AG09319 (cell line): ENCODE measurements at places on chromosomes 6 and 20.

DNA sequence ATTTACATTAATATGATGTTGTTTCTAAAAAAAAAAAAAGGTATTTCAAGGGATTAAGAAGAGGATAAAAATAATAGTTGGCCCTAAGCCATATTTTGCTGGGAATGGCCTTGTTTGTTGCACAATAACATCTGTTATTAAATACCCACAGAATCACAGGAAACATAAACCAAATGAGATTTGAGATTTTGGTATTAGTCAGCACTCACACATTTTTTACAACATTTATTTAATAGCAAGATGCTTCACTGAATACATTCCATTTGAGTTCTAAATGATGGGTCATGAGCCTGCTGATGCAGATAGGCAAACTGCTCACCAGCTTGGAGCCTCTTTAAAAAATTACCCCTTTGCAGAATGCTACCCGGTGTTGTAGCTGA lies 92.9 kb upstream of the ENPP5 start:
- peak; percentile 82 for DNase-seq

- peak; percentile 91 for DNase-seq
These were observed 230.9 kb upstream of the SULF2 start for GRCh38 chr20:48015943-48016723.

GRCh38 chr6:5997420-5997987 lies 9.2 kb downstream of the NRN1 start:
- no peak for DNase-seq

DNA sequence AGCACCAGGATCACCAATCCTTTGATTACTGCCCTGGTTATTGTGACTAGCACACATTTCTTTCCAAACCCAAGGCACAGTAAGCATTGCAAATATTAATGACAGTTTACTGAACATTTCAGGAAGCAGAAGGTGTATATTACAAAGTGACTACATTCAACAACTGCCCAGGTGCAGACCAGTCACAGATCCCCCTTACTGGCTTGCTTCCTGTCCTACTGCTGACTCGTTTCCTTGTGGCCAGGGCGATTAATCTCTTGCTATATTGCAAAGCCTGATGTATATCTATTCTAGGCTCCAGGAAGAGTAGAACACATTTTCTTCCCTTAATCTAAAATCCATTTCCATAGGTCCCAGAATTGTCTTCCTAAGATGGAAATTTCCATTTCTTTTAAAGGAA lies 77.2 kb upstream of the EPHA7 start:
- DNase-seq: no peak

DNA sequence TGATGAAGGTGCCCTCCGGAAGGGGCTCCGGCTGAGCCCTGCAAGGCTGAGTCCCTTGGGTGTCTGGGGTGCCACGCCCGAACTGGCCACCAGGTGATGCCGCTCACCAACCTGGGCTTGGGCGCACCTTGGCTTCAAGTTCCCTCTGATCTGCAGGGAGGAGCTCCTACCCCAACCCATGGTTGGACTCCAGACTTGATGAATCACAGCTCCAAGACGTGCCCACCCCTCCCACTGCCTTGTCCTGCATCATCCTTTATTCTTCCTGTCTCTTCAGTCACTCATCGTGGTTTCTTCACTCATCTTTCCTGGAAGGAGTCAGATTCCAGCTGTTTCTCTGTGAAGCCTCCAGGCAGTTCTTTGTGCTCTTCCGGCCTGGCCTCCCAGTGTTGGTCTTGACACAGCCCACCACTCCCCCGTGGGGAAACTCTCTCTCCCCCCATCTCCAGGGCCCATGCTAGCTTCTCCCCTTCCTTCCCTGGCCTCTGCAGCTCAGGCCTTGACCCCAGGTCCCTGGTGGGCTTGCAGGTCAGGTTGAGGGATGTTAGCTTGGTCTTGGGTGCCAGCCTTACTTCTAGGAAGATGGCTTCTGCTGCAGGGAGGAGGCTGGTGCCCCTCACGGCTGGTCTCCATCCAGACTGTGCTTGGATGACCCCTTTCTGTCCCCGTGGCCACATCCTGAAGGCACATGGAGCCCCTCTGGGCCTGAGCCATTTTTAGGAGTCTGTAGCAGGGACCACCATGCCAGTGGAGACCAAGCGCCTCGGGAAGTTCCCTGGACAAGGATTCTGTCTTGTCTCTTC lies 2.6 kb upstream of the ZBP1 start:
- no peak for DNase-seq

DNA sequence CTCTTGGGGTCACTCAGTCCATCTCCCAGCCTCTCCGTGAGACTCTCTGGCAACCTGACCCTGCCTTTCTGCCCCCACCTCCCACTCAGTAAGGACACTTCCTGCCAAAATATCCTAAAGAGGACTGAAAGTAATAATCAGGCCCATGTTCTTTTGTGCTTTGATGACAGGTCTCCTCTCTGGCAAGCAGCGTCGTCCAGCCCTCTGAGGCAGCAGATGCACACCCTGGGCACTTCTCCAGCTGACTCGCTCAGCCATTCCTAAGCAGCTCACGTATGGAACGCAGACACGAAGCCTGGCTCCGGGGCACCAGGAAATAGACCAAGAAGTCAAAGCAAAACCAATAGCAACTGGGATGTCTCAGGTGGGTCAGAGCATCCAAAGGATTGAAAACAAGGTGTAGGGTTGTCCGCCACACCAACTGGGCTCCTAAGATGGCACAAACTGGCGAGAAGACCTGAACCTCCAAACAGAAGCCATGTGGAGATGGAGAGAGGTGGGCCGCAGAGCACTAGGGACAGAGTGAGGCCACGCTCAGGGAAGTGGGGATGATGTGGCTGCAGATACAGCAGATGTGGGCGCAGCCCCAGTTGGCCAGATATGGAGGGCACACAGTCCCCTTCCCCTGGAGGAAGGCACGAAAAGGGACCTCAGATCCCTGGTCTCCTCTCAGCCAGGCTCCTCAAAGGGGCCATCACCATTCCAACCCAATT lies 99.3 kb downstream of the PRND start:
- peak; percentile 57 for DNase-seq

DNA sequence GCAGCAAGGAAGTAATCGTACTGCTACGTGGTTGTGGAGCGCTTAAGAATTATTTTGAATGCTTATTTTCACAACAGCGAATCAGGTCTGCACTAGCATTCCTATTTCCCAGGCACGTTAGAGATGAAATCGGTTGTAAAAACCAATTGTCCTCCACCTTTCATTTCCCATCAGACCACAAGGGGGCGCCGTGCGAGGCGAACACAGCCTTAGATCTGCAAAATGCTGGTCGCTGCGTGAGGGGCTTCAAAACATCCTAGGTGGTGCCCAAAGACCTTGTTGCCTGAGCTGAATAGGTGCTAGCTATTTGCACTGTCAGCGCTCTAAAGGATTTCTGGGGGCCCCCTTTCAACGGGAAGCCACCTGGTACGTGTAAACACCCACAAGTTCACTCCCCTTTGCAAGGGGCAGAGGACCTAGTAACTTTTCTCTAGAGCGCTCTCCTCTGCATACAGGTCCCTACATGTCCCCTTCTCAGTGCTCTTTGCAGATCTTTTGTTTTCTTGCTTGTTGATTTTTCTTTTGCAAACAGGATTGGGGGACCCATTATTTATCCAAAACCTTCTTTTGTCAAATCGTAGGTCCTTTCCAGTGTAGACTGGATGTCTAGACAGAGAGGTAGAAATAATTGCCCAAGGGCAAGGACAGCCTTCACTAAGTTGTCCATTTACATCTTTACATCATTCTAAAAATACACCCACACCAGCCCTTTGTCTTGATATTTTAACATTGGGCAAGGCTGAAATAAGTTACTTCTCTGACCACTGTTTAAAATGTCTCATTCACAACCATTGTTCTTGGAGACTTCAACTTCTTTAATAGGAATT lies 59.8 kb downstream of the NEDD9 start:
- DNase-seq: no peak

- no peak for DNase-seq
These were observed 127.4 kb downstream of the CD24 start for GRCh38 chr6:106847116-106847515.

DNA sequence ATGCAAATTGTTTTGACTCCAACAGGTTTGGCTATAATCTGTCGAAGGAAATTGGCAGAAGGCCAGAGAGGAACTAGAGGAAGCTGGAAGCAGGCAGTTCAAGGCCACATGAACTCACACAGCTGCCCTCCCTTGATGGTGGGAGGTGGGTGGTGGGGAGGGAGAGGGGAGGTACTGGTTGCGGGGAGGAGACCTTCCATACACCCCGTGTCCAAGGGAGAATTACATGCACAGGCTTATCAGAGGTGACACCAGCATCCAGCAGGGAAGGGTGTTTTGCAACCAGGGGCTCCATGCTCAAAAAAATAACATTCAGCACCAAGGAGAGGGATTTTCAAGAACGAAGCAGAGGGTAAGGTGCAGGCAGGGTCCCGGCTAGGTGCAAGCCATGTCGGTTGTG lies 9.1 kb downstream of the PRND start:
- DNase-seq: no peak

- DNase-seq: no peak
These were observed 505 bp upstream of the WRNIP1 start for GRCh38 chr6:2764610-2765165.

DNA sequence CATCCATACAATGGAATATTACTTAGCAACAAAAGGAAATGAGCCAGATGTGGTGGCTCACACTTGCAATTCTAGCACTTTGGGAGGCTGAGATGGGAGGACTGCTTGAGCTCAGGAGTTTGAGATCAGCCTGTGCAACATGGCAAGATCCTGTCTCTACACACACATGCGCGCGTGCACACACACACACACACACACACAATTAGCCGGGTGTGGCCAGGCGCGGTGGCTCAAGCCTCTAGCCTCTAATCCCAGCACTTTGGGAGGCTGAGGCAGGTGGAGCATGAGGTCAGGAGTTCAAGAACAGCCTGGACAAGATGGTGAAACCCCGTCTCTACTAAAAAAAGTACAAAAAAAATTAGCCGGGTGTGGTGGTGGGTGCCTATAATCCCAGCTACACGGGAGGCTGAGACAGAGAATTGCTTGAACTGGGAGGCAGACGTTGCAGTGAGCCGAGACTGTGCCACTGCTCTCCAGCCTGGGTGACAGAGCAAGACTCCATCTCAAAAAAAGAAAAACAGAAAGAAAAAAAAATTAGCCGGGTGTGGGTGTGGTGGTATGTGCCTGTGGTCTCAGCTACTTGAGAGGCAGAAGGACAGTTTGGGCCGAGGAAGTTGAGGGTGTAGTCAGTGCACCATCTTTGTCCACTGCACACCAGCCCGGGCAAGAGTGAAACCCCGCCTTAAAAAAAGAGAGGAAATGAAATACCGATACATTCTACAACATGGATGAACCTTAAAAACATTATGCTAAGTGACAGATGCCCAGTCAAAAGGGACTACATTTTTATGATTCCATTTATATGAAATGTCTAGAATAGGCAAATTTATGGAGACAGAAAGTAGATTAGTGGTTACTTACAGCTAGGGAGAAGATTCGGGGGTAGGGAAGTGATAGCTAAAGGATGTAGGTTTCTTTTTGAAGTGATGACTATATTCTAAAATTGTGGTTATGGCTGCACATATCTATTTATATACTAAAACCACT lies 52.5 kb downstream of the RBL1 start:
- DNase-seq: no peak

DNA sequence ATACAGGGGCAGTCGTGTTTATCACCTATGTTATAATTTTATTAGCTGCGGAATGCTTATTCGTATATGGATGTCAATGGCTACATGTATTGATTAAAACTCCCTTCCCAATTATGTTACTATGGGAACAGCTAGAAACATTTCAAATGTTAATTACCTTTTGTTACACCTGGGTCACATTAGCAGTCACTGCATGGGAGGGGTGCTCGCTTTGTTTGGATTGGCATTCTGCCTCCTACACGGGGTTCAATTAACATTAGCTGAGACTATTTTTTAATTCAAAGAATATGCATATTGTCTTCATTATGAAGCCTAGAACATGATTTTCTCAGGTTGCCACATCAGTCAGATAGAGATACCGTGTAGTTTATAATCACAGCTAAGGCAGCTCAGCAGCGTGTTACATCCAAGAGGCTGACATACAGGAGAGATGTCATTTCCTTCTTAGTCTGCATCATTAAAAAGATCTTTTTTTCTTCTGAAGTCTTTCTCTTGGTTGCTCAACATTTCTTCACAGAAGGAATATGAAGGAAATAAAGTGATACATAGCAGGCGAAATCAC lies 76.2 kb upstream of the RPS6KA2 start:
- no peak for DNase-seq
